ENCODE measurements at places on chromosomes 6 and 20.
A peak's percentile ranks its signal among the peaks of the same experiment; 100 is the strongest.

DNA sequence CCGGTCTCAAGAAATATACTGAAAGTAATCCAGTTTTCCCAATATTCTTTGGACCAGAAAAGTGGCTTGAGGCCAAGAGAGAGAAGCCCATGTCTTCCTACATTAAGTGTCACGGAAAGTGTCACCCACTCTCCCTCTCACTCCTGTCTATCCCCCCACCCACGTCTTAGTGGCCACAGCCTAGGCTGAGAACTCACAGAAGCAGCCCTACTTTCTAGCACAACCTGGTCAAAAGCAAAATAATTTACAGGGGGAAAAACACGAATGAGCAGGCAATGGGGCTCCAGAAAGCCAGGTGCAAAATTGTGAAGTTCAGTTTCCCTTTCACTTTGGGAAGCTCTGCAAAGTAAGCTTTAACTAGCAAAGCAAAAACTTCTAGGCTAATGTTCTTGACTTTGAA, 118.0 kb downstream of the OPRM1 start:
- peak; percentile 34 for DNase-seq

- DNase-seq = no peak
Measured at GRCh38 chr20:10921491-10922010, 247.8 kb upstream of the JAG1 start.

- no peak for DNase-seq
Measured at GRCh38 chr6:38225766-38226165, 406.2 kb downstream of the ZFAND3 start.

DNA sequence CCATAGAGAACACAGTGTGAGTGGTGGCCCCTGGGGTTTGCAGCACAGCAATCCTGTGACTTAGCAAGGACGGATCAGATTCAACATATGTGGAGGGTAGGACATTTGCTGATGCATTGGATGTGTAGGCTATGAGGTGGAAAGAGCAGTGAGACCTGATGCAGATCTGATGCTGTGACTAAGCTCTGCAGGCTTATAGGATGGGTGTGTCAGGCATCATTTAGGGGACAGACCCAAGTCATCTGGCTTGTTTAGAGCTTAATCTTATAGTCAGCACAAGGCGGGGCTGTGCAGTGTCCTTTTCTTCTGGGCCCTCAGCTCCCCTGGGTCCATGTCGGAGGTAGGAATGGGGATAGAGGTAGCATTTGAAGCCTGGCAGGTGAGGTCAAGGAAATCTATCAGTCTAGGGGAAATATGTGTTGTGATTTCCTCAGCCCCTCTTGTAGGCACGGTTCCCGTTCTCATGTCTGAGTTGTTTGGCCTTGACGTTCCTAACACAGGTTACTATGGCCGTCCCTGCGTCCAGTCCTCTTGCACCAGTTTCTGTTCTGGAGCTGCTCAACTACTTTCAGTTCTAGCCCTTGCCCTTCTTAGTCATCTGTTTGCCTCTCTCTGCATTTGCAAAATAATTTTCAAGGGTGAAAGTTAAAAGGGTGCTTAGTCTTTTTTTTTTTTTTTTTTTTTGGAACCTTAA, 15.6 kb upstream of the MAPRE1 start:
- no peak for DNase-seq

DNA sequence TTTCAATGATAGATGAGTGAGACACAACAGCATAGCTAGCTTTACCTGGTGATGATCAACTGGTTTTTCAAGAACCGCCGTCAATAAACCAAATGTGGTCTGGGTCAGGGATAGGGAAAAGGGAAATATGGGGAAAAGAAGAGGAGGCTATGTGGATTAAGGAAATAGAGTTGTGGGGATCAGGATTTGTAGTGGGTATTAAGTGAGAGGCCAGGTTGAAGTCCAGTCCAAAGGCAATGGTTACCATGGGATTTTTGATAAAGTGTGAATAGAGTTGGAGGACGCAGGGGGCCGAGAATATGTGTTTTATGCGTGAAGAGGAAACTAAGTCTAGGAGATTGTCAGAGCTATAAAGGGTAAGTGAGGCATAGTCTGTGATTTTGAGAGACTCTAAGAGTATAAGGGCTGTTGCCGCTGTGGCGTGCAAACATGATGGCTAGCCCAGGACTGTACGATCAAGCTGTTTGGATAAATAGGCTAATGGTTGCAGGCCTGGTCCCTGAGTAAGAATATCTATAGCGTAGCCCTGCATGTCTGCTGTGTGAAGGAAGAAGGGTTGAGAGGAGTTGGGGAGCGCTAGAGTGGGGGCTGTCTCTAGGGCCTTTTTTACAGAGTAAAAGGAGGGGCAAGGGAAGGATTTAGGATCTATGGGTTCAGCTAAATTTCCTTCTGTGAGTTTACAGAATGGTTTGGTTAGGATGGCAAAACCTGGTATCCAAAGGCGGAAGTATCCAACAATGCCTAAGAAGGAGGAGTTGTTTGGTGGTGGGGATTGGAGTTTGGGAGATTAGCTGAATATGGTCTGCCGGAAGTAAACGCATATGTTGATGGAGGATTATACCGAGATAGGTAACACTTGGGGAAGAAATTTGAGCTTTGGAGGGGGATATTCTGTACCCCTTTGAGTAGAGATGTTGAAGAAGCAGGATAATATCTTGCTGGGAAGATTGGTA, 749.7 kb upstream of the ADGRB3 start:
- DNase-seq = no peak

GRCh38 chr20:51108638-51109363, 85.9 kb upstream of the KCNG1 start:
- no peak for DNase-seq

GRCh38 chr6:136318676-136319075, 29.0 kb upstream of the BCLAF1 start:
- DNase-seq = no peak

- no peak for DNase-seq
Measured at GRCh38 chr6:121430514-121431460, 4.7 kb upstream of the GJA1 start.

- DNase-seq = no peak
Measured at GRCh38 chr20:3697588-3698305, 14.7 kb downstream of the SIGLEC1 start.

DNA sequence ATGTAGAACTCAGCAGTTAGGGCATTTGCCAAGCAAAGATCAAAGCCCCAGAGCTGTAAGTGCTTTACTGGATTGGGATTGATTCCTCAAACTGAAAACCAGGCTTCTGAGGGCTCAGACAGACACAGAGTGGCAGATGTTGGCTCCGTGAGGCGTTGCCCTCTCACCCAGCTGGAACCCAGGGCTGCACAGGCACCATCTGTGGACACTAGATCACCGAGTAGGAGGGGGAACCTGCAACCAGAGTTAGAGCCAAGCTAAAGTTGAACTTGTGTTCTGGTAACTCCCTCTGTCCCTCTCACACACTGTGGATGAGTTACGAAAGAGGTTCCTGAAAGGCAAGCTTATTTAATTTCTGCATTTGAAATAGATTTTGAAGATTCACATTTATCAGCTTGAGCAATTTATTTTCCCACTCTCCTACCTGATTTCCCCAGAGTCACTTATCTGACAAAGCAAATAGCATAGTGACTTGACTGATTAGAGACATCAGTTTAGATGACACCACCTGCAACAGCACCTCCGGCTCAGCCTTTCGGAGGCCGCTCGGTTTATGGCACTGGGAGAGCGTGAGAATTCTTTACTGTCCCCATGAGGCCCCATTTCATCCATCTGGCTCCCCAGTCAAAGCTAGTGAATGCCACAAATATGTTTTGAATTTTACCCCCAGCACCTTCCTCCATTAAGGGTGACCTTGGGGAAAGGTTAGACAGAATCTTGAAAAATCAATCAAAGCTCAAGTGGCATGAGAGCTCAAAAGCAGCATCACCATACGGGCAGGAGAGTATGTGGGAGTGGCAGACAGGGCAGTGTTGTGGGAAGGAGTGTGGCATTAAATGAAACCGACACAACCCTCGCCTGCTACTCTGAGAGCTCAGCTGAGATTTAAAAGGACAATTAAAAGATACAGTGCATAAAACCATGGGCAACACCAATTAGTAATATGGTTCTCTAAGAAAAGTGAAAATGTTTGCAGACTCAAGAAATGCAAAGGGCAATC, 48.5 kb downstream of the RPF2 start:
- no peak for DNase-seq

DNA sequence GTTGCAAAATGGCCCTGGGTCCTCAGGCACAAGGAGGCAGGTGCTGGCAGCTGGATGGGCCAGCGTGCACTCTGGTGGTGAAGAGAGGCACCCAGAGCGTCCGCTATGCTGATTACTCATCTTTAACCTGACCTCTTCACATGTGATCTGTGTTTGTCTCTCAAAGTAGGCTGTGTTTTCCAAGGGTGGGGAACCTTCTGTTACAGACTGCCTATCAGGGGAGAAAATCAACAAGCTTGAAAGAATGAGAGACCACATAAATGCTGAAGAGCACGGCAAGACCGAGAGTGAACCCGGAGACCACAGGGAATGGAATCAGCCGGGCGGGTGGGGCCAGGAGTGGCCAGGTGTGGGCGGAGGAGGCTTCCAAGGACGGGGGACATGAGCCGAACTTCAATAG, 16.2 kb downstream of the BNIP5 start:
- DNase-seq = no peak

- DNase-seq = no peak
Measured at GRCh38 chr20:54622333-54623295, 147.2 kb downstream of the DOK5 start.

DNA sequence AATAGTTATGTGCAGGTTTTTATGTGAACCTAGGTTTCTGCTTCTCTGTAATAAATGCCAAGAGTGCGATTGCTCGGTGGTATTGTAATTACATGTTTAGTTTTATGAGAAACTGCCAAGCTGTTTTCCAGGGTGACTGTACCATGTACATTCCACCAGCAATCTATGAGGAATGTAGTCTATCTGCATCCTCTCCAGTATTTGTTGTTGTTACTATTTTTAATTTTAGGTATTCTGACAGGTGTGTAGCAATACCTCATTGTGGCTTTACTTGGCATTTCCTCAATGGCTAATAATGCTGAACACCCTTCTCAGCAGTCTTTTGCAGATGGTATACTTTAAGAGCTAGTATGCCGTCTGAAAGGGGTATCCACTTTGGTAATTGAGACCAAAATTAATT, 142.1 kb downstream of the BMP2 start:
- DNase-seq = no peak

- no peak for DNase-seq
Measured at GRCh38 chr6:10351791-10352190, 63.1 kb downstream of the TFAP2A start.

DNA sequence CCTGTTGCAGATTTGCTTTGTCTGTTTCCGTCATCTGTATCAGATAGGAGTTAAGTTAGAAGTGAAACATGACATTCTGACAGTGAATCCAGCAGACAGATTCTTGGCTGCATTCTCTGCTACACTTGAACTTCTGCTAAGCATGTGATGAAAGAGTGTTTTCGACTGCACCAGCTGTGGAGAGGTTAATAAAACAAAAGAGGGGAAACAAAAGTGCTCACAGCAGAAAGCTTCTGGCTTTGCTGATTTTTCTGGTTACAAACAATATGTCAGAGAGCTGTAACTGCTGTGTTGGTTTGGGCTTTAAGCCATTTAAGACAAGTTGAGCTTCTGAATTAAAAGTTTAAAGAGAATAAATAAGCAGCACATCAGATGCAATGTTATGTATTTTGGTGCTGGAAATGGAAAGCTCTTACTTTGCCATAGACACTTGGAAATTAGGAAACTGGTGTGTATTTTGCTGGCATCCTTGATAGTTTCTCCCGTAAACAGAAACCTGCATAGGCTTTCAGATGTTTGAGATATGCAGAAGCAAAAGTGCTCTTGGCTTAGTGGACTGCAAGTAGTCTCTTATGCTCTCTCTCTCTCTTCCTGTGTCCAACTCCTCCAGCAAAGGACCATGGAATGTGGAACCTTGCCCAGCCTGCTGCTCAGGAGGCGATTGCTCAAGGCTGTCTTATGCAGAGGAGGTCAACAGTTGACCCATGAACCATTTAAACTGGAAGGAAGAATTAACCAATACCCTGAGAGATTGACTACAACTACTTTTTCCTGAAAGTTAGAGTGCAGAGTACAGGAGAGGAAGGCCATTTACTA, 104.9 kb downstream of the RPS12 start:
- no peak for DNase-seq

- DNase-seq = no peak
Measured at GRCh38 chr20:59735917-59736316, 131.6 kb downstream of the PHACTR3 start.

- no peak for DNase-seq
Measured at GRCh38 chr20:23641936-23642751, 4.4 kb upstream of the CST3 start.

DNA sequence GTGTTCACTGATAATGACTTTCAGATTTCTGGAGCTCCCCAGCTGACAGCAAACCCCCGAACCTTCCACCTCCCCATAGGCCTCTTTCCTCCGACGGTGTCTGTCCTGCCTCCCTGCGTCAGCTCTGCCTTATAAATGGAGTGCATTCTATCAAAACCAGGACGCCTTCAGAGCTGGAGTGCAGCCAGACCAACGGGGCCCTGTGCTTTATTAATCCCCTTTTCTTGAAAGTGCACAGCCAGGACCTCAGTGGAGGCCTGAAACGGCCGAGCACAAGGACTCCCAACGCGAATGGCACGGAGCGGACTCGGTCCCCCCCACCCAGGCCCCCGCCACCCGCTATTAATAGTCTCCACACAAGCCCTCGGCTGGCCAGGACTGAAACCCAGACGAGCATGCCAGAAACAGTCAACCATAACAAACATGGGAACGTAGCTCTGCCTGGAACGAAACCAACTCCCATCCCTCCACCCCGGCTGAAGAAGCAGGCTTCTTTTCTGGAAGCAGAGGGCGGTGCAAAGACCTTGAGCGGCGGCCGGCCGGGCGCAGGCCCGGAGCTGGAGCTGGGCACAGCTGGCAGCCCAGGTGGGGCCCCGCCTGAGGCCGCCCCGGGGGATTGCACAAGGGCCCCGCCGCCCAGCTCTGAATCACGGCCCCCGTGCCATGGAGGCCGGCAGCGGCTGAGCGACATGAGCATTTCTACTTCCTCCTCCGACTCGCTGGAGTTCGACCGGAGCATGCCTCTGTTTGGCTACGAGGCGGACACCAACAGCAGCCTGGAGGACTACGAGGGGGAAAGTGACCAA, 42.3 kb upstream of the NAA20 start:
- no peak for DNase-seq

GRCh38 chr20:48897305-48898010, 24.1 kb upstream of the ARFGEF2 start:
- no peak for DNase-seq
